ENCODE measurements at places on chromosomes 16 and 17.

DNA sequence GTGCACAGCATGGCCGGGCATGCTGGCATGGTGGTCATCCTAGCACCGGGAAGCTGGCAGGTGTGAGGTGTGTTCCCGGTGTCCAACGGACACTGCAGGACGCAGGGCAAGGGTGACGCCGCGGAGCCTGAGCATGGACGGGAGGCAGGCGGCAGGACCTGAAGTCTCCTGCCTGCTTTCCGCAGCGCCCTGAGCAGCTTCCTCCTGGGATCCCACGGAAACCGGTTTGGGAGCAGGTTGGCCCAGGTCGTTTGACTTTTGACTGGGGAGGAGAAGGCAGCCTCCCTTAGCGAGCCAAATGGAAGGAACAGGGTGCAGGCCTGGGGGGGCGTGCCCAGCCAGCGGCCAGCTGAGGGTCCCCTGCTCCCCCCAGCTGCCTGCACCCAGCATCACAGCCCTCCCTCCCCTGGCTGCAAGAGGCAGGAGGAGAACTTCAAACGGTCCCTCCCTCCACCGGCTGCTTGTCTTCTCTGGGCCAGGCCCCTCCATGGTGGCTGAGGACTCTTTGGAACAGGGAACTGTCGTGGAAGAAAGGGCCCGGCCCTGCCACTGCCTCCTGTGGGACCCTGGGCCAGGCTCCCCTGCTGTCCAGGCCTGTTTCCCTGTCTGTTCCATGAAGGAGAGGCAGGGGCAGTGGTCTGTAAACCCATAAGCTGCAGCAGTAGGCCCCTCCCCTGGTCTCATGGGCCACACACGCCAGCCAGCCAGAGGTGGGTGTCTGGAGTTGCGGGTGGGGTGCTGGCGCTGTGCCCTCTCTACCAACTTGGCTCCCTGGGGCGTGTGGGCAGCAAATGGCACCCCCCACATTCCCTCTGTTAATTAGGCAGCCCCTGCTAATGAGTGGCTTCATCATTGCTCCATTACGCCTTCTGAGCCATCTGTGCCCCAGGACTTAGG, 7.8 kb upstream of the ADGRG1 start:
- DNase-seq = peak; percentile 71

DNA sequence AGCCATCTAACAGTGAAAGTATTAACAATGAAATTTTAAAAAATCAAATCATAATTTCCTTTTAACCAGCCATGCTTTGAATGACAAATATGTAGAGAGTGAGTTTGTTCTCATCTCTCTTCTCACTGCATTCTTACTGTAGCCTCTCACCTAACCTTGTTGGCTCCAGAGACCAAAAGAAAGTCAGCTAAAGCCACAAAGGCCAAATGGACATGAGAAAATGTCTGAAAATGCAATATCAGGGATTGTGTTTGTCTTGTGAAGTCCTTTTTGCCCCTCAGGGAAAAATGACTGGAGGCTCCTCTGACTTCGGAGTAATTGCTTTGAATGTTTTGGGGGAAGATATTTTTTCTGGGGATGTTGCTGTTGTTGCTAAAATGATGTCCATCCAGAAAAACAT, 166.3 kb downstream of the SLC39A11 start:
- no peak for DNase-seq

- no peak for DNase-seq
These were observed 58.3 kb downstream of the AKAP1 start for GRCh38 chr17:57143361-57143760.

DNA sequence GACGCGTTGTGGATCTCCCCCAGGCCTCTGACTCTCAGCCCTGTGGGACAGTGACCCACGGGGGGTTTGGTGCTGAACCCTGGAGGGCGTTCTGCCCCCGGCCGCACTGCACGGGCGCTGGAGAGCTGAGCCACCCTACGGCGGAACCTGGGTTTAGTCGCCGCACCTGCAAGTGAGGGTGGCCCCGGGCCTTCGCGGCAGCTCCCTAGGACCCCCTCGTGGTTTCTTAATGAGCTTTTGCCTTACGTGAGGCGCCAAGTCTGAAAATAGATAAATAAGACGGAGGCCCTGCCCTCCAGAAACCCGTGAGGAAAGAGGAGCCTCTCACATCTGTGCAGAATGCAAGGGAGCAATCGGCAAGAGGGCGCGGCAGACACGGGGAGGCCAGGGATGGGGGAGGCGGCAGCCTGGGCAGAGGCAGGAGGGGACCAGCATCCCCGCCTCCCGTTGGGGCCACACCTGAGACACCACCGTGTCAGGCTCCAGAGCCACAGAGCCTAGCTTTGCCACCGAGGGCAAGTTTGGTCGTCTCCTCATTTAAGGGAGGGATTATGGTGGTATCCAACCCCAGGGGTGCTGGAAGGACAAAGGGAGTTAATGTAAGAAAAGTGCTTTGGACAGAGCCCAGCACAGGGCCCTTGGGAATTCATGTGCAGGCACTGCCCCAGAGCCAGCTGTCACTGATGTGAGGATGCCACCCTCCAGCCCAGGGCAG, 153.2 kb upstream of the CHMP6 start:
- DNase-seq = no peak

Data from lower leg skin (tissue), 4 donors.